Activated T-helper 1 cell treated with anti-CD3 and anti-CD28 coated beads, Interleukin-2, amount 50 U/mL, for 16 hours (primary cell): ENCODE measurements at places on chromosomes 5 and 9.

- no peak for DNase-seq
Observed at GRCh38 chr9:124749781-124750180, 21.3 kb downstream of the NR6A1 start.

GRCh38 chr5:156588306-156588705, 261.3 kb downstream of the SGCD start:
- no peak for DNase-seq

DNA sequence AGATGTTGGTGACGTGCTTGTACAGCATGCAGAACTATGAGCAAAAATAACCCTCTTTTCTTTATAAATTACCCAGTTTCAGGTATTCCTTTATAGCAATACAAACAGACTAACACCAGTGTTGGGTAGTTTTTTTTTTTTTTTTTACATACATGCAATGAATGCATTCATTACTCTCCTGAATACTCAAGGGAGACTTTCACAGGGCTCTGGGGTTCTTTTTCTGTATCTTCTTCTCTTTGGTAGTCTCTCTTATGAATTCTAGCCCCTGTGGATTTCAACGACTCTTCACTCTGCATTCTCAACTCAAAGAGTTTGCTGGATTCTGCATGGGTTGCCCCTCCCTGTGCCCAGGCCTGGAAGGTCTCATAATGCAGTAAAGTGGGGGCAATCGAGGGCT, 27.8 kb downstream of the PTTG1 start:
- DNase-seq, result no peak

GRCh38 chr5:95520206-95520605, 34.6 kb downstream of the SKIC3 start:
- DNase-seq, result no peak

GRCh38 chr5:111486055-111486454, 26.3 kb downstream of the STARD4 start:
- DNase-seq, result no peak

- no peak for DNase-seq
Observed at GRCh38 chr5:95649274-95649673, 2.7 kb downstream of the RFESD start.

DNA sequence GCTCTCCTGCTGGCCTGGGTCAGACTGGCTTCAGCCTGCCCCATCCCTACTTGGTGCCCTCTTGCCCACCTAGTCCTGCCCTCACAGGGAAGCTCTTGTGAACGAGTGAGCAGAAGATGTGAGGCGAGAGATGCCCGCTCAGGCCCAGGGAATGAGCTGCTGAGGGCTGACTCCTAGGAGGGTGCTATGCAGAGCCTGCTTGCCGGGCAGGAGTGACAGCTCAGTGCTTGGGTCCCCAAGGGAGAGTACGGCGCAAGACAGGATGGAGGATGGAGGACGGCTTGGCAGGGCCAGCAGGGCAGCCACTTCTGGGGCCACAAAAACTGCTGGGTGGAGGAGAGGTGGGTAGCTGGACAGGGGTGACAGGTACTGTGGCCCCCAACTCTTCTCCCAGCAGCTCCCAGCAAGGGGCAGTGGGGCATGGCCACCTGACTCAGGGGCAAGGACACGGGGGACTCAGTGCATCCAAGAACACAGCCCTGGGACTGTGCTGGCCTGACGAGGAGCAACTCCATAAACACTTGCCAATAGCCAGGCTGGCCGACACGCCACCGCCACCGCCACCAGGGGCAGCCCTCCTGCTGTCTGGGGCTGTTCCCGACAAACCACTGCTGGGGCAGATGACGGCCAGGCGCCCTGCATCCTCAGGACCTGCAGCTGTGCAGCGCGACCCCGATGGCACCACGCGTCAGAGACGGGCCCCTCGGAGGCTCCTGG, 55.6 kb upstream of the UBAC1 start:
- no peak for DNase-seq

DNA sequence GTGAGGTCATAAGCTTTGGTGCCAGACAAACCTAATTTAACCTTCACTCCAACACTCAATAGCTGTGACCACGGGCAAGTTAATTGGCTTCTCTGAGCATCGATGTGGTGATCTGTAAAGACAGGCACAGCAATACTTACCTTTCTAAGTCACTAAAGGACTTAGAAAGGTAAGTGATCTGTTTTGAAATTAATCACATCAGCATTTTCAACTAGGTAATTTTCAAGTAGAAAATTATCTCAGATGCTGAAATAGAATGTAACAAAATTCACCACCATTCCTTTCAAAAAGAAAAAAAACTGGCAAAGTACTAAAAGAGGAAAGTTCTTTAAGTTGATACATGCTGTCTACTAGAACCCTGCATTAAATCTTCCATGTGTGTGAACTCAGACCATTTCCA, 354.5 kb downstream of the ICE1 start:
- DNase-seq, result no peak

GRCh38 chr9:120726484-120726883, 12.2 kb upstream of the MEGF9 start:
- no peak for DNase-seq

DNA sequence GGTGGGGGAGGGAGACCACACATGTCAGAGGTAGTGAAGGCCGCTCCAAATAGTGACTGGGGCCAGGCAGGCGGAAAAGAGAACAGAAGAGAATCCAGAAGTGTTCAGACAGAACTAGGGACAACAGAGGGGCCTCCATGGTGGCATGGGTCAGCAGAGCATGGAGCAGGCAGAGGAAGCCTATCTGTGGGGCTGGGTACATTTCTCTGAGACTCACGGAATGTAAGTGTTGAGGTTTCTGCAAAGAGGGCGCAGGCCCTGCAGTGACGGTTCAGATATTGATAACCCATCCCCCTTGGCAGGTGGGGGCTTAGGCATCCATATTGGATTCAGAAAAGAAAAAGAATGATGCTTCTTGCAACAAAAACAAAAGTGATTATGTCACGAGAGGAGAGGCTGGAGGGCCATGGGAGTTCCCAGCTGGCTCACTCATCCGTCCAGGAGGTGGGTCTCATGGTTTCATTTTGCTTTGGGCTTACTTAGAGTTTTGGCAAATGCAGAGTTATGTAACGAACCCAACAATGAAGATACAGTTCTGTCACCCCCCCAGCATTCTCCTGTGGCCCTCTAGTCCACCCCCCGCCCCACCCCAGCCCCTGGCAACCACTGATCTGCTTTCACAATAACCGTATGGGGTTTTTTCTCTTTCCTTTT, 5.4 kb upstream of the RMND5B start:
- no peak for DNase-seq

DNA sequence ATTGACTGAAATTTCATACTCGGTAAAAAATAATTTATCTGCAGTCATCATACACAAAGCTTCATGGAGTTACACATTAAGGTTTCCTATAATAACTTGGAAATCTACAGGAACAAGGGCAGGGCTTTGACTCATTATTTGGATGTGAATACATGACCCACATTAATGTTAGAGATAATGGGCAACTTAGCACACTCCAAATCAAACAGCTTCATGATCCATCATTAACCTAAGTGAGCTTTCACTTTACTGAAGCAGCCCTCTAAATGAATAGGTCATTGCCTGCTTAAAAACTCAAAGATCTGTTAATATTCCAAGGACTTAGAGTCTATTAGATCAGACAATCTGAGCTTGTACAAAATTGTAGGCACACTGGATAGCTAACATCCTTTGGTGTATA, 9.0 kb downstream of the CDH12 start:
- no peak for DNase-seq

DNA sequence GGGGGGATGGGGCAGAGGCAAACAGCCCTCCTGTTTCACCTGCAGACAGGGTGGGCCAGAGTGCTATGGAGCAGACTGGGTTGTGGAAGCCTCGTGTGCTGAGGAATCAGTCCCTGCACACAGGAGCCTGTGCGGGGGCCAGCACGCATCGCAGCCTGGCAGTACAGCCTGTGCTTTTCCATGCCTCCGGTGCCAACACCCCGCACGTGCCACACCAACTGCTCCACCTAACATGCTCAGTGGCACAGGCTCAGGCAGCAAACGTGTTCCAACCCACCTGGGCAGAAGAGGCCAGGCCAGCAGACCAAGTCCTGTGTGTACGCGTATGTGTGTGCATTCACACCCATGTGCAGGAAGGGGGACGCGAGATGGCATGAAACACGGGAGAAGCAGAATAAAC, 37.4 kb upstream of the FBXW11 start:
- DNase-seq, result no peak

GRCh38 chr5:54639621-54640020, 122.1 kb downstream of the SNX18 start:
- no peak for DNase-seq

DNA sequence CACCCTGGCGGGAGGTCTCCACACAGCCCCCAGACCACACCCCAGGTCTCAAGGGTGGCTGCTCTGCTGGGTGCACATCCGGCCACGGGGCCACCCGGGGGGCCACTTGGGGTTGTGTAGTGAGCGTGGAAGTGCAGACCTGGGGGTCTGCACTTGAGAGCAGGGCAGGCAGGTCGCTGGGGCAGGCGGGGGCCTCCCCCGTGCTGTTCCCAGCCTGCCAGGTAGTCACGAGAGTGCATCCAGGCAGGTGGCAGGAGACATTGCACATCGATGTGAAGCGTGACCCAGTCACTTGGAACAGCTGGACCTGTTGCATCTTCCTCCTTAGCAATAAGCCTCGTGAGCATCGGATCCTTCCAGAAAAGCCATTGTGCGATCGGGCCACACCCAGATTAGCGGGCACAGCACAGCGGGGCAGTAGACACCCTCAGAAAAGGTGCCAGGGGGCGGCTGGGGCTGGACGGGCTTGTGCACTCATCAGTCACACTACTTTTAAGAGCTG, 4.8 kb upstream of the ENTPD8 start:
- no peak for DNase-seq

GRCh38 chr5:109762821-109763220, 73.1 kb downstream of the MAN2A1 start:
- DNase-seq, result no peak

DNA sequence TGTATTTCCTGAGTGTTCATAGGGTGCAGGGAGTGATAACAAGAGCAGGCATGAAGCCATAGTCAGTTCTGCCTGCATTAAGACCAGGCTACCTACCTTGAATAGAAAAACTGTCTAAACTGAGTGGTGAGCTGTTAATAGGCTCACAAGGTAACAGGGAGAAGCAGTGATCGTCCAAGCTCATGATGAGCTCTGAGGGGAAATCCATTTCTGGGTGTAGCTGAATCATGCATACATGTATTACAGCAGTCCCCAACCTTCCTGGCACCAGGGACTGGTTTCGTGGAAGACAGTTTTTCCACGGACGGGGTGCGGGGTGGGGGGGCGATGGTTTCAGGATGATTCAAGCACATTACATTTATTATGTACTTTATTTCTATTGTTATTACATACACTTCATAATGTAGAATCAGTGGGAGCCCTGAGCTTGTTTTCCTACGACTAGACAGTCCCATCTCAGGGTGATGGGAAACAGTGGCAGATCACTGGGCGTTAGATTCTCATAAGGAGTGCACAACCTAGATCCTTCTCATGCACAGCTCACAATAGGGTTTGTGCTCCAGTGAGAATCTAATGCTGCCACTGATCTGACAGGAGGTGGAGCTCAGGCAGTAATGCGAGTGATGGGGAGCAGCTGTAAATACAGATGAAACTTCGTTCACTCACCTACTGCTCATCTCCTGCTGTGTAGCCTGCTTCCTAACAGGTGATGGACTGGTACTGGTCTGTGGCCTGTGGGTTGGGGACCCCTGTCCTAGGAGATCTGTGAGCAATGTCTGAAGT, 100.0 kb upstream of the IL6ST start:
- DNase-seq, result peak; percentile 17

DNA sequence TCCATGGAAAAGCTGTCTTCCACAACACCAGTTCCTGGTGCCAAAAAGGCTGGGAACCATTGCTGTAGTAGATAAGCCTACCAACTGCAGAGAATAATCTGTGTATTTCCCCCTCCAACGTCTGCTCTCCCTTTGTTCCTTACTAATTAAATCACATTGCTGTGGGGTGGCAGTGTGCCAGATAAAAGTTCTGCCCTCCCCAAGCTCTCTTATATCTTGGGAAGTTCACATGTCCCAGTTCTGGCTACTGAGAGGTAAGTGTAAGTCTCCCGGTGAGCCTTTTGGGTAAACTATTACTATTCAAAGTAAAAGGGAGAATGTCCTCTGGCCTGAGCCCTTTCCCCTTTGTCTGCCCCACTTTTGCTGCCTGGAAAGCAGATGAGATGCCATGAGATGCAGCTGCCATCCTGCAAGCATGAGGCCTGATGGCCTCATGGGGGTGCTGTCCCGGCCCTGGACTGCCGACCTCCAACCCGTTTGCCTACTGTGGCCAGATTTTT, 14.7 kb downstream of the ENC1 start:
- no peak for DNase-seq

DNA sequence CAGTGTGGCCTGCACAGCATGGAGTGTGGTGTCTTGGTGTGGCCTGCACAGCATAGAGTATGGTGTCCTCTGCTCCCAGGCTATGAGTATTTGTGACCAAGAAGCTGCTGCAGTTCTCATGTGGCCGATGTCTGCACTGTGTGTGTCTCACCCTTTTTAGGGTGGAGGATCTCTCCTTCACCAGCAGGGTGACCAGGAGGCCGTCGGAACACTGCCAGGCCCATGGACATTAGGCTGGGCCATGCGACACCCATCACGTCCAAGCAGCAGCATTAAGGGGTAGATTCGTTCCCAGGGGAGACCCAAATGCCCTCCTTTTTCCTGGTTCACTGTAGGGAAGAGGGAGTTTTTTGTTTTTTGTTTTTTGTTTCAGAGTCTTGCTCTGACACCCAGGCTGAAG, 115.3 kb upstream of the SPIN1 start:
- DNase-seq, result no peak

DNA sequence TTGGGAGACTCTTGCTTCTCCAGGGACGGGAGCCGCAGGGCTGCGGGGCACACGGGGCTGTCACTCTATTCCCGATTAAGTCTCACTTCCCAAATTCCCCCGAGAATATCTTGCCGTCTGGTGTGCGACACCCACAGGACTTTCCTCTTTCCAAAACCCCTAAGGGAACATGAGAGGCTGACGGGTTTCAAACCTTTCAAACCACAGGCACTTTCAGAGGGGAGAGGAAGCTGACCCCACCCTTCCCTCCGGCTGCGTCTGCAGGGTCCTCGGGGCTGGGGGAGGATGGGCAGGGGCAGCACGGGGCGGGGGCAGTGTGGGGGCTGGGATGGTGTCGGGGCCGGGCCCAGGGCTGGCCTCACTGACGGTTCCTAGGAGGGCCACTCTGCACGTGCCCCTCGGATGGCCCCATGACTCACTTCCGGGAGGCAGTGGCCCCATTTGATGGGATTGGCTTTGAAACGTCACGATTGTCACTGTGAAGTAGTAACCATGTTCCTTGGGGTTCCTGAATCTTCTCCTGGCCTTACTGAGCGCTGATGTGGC, 38.2 kb downstream of the SLC9A3 start:
- DNase-seq, result no peak
